ENCODE measurements at places on chromosomes 12 and 14.

GRCh38 chr12:58608711-58609110 is 311.6 kb downstream of the LRIG3 start:
- no peak for DNase-seq

DNA sequence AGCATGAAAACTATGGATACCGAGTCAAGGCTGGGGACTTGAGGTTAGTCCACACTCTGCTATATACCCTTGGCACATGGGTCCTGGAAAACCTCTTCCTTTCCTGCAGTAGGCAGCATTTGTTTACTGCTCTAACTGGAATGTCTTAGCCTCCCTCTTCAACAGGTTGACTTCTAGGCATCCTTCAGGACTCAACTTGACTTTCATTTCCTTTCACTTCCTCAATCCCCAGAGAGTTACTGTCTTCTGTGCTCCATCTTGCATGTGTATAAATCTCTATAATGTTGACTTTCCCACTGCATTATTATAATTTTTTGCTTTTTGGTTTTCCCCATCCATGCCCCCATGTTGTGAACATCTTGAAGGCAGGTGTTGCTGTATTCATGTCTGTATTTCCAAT is 107.9 kb downstream of the VRK1 start:
- no peak for DNase-seq

GRCh38 chr12:108635997-108636808 is 2.5 kb upstream of the SELPLG start:
- no peak for DNase-seq

GRCh38 chr14:65927931-65928356 is 515.4 kb downstream of the FUT8 start:
- peak; percentile 58 for DNase-seq

DNA sequence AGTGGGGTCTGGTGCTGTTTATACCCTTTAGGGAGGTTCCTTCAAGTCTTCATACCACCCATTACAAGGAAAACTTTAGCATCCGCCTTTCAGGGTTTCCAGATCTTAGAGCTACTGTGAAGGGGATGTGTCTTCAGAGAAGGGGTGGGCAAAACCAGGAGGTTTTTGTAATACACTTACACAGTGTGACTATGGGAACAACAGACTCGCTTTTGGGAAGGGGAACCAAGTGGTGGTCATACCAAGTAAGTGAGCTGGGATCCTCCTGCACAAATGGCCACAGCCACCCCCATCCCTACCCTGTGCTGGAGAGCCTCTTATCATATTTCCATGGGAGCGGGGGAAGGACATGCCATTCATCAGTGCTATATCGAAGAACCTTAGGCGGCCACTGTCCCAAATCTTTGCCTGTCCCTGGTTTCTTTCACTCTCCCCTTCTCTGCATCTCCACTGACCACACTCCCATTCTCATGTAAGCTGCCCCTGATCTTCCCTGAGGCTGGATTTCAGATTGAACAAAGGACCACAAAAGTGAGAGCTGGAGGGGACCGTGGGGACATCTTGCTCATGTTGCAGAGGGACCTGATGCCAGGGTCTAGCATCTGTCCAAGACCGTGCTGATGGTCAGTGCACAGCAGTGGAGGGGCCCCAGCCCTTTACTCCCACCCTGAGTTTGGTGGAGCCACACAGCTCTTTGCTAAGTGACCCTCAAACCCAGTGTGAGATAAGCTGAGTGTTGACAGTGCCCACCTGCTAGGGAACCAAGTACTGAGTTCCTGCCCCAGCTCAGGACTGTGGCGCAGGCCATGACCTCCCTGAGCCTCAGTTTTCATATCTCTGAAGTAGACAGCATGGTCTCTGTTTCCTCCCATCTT is 51.4 kb downstream of the DAD1 start:
- DNase-seq, result no peak
